ENCODE measurements at places on chromosomes 4 and X.

- DNase-seq, result no peak
These were observed 12.7 kb upstream of the GTPBP6 start for GRCh38 chrX:331151-331824.

- DNase-seq, result no peak
These were observed 1.7 kb upstream of the NXT2 start for GRCh38 chrX:109534933-109535332.

- no peak for DNase-seq
These were observed 34.7 kb upstream of the PGRMC2 start for GRCh38 chr4:128322311-128322710.

GRCh38 chr4:124904723-124905388 is 192.3 kb upstream of the ANKRD50 start:
- no peak for DNase-seq

DNA sequence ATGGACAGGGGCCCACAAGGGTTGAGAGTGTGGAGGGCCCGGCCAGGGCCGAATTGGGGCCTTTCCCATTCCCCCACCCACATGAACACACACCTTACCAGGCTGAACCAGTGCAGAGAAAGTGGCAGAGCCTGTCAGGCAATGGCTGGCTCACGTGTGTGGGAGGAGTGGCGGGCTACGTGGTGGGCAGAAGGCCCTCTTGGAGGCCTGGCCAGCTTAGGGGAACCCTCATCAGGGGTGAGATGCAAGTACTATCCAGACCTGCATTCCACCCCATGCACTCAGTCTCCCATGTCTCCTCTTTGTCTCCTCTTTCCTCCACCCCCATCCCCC is 965 bp downstream of the TCEAL4 start:
- no peak for DNase-seq

- DNase-seq, result peak; percentile 41
These were observed 774 bp downstream of the FAM193A start for GRCh38 chr4:2537011-2537830.

DNA sequence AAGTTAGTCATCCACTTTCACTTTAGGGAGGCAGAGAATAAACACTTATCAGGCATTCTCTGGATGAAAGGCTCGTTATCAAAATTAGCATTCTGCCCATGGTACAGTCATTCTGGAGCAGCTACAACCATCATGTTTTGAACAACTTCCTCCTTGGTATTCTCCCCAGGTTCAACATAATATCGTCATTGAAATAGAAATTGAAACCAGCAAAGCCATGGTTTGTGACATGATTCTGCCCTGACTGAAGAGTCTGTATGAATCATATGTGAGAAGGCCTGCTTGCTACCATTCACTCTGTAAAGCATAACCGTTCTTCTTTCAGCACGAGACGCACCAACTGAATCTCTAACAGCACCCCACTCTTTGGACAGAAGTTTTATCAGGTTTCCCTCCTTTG is 127.5 kb upstream of the RADX start:
- DNase-seq, result peak; percentile 46

GRCh38 chrX:3962511-3963311 is 249.3 kb upstream of the PRKX start:
- DNase-seq, result no peak

GRCh38 chr4:4912155-4912554 is 52.7 kb downstream of the MSX1 start:
- DNase-seq, result no peak

All from CD4-positive, alpha-beta T cell treated with Interleukin-15 for 4 hours (primary cell).